ENCODE measurements at places on chromosomes 11 and 22.

DNA sequence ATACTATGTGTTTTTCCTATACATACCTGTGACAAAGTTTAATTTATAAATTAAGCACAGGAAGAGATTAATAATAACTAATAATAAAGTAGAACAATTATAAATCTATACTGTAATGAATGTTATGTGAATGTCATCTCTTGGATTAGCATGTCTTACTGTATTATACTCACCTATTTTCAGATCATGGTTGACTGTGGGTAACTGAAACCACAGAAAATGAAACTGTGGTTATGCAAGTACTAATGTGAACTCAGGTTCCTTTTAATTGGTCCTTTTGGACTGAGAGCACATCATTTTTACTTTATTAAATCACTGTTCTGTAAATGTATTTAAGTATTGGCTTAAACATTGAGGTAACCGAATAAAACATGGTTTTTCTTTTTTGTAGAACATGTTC is 108.8 kb downstream of the PPP6R3 start:
- no peak for DNase-seq

- DNase-seq = no peak
Measured at GRCh38 chr11:77127920-77128691, at the start of gene MYO7A. Gene MYO7A, plus strand, starts transcription at chr11:77128246. Its CDS starts 2,389 bp downstream, at chr11:77130635.

DNA sequence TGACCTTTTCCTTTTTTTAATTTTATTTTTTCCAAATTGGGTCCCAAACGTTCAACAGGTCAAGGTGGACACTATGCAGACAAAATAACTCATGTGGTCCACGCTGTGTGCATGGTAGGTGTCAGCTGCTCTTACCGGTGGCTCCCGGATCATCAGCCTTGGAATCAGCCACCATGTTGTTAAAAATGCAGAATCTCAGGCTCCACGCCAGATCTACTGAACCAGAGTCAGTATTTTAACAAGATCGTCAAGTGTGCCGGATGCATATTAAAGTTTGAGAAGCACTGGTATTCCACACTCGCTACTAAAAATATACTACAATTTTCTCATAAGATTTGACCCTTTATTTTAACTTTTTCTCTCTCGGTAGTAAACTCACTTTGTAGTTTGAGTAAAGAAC is 553 bp upstream of the LDLRAD3 start:
- peak; percentile 43 for DNase-seq

GRCh38 chr22:19827341-19828034 is 27.2 kb downstream of the GNB1L start:
- no peak for DNase-seq

DNA sequence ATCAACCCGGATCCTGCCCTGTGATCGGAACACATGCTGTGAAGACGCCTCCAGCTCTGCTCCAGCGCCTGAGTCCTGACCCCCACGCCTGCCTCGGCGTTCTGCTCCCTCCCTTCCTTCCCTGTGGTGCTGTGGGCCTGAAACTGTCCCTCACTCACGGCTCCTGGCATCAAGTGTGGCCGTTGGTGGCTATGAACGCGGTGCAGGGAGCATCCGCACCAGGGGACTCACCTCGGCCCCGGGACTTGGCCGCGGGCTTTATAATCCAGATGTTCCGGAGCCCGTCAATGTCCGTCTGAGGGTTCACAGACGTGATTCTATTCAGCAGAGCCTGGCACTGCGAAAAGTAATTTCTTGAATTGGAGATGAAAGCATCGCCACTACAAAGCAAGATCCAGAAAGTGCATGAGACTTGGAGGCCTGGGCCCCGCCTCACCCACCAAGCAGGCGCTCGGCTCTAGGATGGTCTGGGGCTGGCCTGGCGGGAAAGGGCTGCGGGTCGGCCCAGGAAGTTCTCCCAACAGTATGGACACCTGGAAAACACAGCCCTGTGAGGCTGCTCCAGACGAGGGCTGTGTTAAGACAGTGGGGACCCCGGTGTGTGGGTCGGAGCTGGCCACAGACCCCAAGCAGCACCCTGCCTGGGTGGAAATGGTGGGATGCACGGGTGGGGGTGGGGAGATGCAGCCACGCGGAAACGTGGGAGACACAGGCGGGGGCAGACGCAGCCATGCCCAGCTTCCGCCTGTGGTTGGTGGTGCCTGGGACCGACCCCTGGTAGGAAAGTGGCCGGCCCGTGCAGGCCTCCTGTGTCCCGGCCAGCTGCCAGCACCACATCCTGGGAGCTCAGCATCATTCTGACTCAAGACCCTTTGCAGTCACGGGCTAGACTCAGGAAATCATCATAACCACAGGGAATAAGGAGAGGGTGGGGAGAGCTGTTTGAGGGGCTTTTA is 21.8 kb upstream of the IL17REL start:
- no peak for DNase-seq

GRCh38 chr11:61795459-61795858 is 2.7 kb downstream of the FEN1 start:
- no peak for DNase-seq

- DNase-seq = no peak
Measured at GRCh38 chr11:29985248-29985647, 31.6 kb downstream of the KCNA4 start.

DNA sequence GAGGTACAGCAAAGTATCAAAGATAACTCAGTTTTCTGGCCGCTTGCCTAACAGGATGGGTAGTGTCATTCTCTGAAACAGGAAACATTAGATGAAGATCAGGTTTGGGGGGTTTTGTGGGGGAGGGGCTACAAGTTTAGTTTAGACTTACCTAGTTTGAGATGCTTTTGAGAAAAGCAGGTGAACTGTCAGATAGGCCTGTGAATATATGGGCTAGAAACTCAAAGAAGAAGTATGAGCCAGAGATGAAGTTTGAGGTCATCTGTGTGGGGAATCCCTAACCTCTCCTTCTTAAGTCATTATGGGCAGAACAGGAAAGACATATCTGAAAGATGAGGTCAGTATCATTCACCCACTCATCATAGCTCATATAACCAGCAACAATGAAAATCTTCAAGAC is 11.9 kb downstream of the HOATZ start:
- no peak for DNase-seq

DNA sequence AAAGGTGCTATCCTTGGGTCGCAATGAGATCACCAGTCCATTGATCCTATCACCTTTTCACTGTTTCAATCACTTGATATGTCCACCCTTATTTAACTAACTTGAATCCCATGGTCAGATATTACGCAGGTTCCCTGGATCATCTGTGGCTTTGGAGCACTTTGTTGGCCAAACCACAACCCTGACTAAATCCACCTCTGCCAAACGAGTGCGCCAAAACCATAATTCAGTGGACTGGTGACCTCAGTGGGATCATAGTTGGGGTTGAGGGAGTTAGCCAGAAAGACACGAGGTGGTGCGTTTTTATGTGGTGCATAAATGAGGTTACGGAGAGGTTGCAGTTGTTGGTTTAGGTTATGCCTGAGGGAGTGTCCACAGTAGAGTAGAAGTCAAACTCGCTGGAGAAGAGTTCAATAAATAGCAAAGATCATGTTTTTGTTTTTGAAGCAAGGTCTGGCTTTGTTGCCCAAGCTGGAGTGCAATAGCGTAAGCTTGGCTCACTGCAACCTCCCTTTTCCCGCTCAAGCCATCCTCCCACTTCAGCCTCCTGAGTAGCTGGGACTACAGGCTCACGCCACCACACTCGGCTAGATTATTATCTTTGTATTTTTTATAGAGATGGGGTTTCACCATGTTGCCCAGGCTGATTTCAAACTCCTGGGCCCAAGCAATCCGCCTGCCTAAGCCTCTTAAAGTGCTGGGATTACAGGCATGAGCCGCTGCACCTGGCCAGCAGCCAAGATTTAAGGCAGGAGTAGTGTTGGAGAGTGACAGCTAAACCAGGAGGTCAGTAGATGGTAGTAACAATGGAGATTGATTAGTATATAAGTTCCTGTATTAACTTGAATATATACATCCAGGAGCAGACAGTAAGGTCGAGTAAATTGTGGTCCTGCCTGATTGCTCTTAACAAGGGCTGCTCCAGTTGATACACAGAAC is 4.5 kb downstream of the FOXR1 start:
- DNase-seq = no peak

DNA sequence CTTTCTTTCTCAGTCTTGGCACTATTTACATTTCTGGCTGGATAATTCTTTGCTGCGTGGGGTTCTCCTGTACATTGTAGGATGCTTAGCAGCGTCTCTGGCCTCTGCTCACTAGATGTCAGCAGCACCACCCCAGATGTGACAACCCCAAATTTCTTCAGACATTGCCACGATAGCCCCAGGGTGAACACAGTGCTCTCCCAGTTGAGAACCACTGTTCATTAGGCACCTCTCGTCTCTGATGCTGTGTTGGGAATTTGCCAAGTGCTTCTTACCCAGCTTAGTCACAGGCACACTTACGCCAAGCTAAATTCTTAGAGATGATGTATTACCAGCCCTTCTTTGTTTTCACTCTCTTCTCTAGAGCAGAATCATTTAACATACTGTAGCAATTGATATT is 9.4 kb downstream of the TRIM6 start:
- DNase-seq = no peak

DNA sequence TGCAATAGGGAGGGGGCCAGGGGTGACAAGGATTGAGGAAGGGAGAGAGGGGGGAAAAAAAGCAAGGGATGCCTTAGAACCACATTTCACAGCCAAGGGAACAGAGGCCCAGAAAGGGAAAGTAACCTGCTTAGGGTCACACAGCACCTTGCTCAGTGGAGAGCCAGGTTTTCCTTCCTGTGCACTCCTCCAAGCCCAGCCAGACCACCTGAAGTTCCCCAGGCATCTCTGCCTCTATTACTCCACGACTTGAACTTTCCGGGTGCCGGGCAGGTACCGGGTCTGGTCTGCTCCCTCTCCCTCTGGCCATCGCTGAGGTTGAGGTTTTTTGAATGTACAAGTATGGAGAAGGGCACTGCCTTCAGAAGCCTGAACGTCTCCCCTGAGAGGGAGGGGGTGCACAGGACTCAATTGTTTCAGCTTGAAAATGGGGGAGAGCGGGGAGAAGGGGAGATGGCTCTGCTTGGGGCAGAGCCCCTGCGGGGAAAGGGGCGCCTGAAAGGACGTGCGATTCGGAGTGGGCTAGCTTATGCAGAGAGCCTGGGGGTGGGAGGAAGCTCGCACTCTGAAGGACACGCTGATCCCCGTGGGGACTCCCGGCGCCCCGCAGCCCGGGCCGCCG is 516 bp upstream of the SERPINH1 start:
- DNase-seq = no peak

GRCh38 chr11:79421820-79422219 is 19.0 kb downstream of the TENM4 start:
- no peak for DNase-seq

GRCh38 chr11:126840201-126840886 is 160.2 kb downstream of the KIRREL3 start:
- no peak for DNase-seq

DNA sequence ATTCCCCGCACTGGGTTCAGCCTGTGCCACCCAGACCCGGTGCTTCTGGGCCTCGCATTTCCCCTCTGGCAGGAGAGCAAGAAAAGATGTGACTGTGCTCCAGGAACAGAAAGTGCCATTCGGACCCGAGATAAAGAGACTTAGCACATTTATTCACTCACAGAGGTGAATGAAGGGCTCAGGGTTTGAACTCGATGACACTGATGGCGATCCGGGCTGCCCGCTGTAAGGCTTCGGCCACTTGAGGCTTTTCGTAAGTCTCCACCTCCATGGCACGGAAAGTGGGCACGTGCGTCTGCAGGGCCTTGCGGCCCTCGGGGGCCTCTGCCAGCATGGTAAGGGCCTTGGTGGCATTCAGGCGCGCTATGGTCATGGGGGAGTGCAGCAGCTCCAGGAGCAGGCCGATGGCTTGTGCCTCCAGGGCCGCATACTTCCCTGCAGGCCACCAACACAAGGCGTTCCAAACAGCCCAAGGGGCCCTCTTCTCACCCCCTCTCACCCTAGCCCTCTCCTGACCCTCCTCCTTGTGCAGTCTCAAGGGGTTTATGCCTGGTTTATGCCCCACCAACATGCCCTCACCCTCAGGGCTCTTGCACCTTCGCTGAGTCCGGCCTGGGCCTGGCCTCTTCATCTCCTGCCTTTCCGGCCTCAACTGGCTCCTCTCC is 10.9 kb upstream of the GNAZ start:
- no peak for DNase-seq

GRCh38 chr22:20111045-20111688 is 4.7 kb upstream of the RANBP1 start:
- peak; percentile 67 for DNase-seq

DNA sequence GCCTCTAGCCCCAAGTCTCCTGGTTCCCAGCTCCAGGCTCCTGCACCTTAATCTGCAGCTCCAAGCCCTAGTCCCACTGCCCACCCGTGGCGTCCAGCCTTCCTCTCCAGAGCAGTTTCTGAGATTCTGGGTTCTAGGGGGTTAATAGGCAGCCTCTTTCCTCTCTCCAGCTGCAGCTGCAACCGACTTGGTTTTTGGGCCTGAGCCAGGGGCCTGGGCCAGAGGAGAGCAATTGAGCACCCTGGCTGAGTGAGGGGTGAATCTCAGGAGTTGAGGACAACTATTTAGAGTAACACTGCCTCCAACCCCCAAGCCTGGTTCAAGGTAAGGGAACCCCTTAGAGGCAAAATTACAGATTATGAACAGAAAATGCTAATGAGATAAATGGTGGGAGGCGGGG is 9.0 kb upstream of the CHRM1 start:
- DNase-seq = no peak

DNA sequence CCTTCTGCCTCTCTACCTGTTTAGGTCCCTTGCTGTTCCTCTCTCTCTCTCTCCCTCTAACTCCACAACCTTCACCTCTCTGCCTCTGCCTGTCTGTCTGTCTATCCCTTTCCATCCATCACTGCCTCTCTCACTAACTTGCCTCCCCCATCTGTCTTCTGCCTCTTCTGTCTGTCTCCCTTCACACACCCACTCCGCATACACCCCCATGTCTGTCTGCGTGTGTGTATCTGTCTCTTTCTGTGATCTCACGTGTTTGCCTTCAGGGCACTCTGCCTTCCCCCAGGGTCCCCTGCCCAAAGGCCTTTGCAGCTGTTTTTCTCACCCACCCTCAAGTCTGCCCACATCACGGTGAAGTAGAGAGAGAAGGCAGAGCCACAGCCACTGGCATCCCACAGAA is 7.9 kb downstream of the RTN4RL2 start:
- DNase-seq = no peak

- no peak for DNase-seq
Measured at GRCh38 chr11:126570489-126570888, 215.0 kb downstream of the ST3GAL4 start.

DNA sequence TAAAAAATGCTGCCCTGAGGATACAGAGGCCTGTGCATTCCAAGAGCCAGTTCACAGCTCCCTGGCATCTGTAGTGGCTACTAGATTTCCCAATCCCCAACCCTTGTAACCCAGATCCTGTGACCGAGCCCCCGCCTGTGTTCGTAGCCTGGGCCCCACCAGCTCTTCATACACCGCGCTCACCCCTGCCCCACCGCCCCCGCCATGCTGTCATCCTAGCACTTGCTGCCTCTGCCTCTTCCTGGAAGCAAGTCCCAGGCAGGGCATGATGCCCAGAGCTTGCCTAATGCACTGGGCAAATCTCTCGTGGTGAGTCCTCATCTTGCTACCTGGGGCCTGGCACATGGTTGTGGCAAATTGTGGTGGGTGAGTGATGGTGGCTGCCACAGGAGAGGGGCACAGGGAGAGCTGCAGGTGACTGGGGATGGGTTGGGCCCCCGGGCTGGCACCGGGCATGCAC is 7.1 kb downstream of the MGAT3 start:
- DNase-seq = no peak

All from erythroblast (primary cell).